8988T (cell line): ENCODE measurements at places on chromosomes 2 and 18.

GRCh38 chr2:217639481-217639880, 363.3 kb downstream of the TNS1 start:
- DNase-seq, result no peak

DNA sequence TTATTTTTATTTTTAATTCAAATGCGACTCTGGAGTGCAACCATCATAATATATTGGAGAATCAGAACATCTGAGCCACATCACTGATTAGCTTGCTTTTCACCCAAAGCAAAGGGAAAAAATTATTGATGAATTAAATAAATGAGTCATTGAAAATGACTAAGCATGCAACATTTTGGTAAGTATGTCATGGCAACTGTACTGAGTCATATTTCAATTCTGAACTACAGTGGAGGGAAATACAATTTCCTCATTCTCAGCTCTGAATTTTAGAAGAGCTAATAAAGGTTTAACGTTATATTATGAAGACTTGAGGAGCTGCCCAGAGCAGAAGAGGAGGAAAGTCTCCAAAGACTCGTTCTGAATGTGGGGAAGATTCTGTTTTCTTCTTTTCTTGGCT, 89.6 kb upstream of the CCDC68 start:
- no peak for DNase-seq

GRCh38 chr2:9187620-9188214, 18.9 kb upstream of the ASAP2 start:
- no peak for DNase-seq

DNA sequence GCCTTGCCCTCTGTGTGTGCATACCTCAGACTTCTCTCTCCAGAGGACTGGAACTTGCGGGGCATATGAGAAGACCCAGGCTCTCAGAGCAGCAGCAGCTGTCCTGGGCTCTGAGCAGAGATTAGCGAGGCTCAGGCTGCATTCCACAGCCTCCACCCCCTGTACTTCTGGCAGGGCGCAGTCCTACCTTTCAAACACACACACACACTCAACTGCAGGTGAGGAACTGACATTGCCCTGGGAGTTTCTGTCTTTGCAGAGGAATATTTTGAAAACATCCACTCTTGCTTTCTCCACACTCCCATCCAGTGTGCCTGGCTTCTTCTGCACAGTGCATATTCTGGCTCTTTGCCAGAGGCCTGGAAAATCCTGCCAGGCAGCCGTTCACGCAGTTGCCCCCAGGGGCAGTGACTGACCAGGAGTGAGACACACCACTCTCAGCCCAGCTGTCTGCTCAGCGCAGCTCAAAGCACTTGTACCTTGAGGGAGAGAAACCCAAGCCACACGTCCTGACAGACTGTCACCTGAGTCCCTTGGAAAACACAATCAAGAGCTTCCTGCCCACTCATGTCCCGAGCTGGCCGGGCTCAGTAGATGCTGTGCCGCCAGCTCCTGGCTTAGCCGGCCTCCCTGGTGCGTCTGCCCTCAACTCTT, 460.8 kb downstream of the RNF144A start:
- no peak for DNase-seq

DNA sequence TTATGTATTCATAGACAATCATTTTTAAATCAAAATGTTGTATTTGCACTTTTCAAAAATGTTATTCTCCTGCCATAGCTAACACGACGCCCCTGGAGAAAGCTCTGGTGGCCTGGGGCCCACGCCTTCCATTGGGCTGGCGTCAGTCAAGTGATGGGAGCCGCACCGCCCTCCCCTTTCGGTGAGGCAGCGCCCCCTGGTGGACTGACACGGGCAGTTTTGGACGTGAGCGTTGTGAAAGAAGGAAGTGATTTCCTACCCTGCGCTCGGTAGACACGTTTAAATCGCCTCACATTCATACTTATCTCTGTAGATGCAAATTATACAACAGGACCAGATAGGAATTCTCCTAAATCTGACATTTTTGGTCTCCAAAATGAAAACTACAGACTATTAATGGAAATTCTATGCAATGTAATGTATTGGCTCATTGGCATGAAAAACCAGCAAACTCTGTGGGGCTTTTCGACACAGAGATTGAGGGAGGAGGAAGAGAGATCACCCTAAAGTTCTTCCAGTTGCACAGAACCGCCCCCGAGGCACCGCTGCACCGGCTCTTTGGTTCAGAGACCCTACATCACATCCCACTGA, 326.2 kb upstream of the SOX11 start:
- DNase-seq, result peak; percentile 43

DNA sequence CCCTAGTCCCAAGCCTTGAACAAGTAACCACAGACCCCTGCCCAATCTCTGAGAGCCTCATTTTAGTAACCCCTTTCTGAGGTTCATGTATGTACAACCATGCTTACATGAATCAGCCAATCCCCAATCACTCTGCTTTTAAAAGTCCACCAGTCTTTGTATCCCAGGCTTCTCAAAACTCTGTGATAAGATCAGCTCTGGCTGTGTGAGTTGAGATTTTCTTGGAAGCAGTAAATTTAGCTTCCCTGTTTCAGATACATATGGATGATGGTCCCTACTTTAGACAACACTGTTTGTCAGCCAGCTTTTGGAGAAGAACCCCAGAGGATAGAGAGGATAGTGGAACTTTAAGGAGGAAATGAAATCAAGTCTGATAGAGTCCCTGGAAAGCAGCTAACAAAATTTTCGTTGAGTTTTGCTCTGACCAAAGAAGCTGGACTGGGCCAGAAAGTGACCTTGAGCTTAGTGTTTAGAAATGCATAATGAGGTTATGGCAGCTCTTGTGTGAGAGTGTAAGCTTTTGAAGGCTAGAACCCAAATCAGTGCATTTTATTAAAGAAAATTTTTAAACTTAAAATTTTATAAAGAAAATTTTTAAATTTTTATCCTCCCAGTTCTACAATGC, 3.7 kb downstream of the ADNP2 start:
- no peak for DNase-seq

DNA sequence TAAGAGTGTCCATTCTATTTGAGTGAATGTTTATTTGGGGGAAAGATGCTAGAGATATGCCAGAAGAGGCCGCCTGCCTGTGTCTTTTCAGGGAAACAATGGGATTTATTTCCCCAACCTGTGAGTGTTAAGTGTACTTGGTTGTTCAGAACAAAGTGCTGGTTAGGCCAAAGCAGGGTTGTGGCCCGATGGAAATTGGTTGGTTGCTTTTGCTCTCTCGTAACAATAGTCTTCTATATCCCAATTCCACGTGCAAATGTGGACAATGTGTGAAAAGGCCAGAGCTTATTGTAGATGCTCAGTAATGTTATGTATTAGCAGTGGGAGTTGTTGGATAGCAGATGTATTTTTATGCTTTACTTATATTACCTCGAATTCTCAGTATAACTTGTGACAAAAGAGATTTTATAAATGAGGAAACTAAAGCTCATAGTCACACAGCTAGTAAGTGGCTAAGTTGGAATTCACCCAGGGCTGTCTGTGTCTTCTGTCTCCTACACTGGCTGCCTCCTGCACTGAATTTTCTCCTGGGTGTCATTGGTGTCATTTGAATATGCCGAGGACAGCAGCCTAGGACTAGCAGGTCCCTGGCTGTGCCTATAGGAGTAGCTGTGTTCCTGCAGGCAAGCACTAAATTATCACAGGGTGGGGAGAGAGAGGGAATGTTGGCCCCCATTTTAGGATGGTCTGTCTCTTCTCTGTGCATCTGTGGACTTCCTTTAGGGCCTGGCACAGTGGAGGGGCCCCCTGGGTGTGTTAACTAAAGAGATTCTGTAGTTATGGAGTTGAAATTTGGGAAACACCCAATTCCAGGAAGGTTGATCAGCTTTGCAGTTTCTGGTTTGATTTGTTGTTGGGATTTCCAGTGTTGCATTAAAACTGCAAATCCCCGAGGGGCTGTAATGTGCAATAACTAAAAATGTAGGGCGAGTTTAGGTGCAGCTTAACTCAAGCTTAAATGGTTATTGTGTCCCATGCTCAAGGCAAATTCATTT, 21.6 kb downstream of the GPD2 start:
- no peak for DNase-seq
